Psoas muscle (tissue), 8 donors: ENCODE measurements at places on chromosomes 6 and 20. TPM values are rescaled to one million over a fixed set of nuclear protein-coding genes. Genes with fewer than 3 reads are reported as not detected.

Gene PDYN
- not detected for total RNA-seq

Gene RHAG
- total RNA-seq, result not detected

Gene OLIG3
- total RNA-seq, result not detected

Gene IMPG1
- not detected for total RNA-seq

Gene BCL2L1
- 95.1 TPM for total RNA-seq

Gene ADTRP
- total RNA-seq, result not detected
